ACHN (cell line): ENCODE measurements at places on chromosomes 16 and 17.

- peak; percentile 89 for DNase-seq
Measured at GRCh38 chr17:76772842-76773525, 35.1 kb downstream of the MFSD11 start.

DNA sequence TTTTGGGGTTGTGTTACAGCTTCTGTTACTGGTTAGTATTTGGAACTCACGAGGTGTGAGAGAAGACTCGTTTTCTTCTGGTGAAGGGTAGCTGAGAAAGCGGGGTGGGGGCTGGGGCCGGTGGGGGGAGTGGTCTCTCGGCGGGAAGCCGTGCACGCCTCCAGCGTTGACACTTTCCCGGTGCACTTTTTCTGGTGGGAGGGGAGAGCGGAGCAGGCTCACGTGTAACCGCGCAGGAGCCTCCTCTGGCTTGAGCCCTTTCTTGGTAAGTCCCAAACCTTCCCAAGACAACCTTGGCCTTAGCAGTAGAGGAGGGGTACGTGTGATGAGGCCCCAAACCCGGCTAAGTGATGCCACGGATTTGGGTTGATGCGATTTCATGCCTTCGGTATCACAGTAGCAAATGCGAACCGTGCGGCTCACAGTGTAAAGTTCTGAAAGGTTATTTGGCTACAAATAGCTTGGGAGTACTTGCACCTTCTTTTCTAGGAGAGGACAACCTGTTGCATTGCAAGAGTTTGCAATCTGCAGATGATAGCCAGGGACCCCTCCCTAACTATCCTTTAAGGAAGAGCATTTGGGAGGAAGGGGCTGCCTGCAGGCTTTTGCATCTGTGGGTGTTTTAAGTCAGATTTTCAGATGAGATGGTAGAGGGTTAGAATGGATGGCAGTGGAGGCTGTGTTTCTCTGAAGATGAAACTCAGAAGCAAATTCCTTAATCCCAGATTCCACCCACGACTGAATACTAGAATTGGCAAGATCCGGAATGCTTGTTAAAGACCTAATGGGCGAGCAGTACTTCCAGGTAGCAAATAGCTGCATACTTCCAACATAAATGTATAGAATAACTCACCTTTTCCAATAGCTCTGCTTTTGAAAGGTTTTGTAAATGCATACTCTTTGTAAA lies 1.5 kb downstream of the HLF start:
- no peak for DNase-seq

DNA sequence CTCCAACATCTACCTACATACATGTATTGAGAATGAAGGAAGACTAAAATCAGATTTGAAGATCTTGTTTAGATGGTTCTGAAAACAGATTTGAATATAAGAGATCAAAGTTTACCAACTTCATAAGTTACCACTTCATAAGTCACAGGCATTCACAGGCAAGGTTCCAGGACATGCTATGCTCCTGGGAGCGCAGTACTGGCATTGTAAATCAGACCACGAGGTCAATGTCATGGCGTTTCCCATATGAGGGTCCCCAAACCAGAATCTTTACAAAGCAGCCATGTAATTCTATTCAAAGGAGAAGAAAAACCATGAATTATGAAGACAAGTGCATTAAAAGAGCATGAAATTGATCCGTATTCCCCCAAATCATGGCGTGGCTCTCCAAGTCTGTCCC lies 3.0 kb downstream of the CDH11 start:
- DNase-seq: no peak

- DNase-seq: no peak
Measured at GRCh38 chr17:30947796-30948195, 23.0 kb upstream of the RNF135 start.

- DNase-seq: no peak
Measured at GRCh38 chr17:65323049-65323448, 185.9 kb downstream of the RGS9 start.

GRCh38 chr16:918741-919657 lies 51.8 kb downstream of the LMF1 start:
- no peak for DNase-seq

GRCh38 chr17:83191388-83192160 lies 112.2 kb downstream of the METRNL start:
- no peak for DNase-seq

- no peak for DNase-seq
Measured at GRCh38 chr17:39167476-39167875, 1.5 kb upstream of the ARL5C start.

DNA sequence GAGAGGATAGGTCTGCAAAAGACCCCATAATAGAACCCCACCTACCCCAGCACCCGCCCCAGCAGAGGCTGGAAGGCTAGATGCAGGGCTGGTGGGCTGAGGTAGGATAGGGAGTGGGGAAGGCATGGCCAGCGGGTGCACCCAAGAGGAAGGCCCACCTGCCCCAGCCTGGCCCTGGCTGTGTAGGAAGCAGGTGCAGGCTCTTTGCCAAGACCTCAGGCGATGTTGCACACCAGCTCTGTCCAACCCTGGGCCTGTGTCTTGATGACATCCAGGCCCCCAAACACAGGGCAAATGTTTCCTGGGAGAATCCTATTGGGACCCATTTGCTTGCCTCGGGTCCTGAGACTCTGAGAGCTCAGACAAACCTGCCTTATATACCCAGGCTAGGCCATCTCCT lies 12.2 kb downstream of the UNC119 start:
- no peak for DNase-seq

DNA sequence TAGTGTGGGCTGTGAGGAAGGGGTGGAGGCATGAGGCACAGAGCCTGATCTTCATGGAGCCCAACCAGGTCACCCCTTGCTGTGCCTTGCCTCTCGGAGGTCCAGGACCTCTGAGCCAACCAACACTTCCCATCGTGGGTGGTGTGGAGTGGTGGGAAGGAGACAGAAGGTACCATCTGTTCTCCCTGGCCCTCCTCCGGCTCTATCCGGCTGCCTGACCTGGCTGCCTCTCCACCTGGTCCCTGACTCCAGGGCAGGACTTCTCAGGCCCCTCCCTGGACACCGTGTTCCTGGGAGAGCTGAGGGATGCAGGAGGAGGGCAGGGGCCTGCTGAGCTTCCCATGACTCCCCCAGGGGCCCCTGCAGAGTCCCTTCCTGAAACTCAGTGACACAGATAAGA lies 3.9 kb downstream of the PDK2 start:
- DNase-seq: no peak

DNA sequence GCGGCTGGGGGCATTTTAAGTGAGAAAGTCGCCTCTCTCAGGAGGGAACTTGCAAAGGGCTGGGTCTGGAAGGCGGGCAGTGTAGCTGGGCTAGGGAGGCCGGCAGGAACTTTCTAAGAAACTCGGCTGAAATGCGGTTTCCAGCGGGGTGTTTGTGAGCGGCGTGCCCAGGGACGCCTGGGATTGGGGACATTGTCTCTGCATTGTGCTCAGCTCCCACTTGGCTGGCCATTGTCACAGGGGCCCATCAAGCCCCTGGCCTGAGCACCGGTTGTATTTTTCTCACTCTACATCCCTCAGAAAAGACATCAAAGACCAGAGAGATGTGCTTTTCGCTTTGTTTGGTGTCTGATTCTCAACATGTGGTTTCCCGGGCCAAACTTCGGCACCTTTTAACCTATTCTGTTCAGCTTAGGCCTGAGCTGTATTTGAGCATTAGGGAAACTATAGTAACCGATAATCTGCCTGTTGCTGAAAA lies 291.1 kb upstream of the IRX3 start:
- no peak for DNase-seq

GRCh38 chr17:80877729-80878303 lies 113.8 kb upstream of the CHMP6 start:
- no peak for DNase-seq

DNA sequence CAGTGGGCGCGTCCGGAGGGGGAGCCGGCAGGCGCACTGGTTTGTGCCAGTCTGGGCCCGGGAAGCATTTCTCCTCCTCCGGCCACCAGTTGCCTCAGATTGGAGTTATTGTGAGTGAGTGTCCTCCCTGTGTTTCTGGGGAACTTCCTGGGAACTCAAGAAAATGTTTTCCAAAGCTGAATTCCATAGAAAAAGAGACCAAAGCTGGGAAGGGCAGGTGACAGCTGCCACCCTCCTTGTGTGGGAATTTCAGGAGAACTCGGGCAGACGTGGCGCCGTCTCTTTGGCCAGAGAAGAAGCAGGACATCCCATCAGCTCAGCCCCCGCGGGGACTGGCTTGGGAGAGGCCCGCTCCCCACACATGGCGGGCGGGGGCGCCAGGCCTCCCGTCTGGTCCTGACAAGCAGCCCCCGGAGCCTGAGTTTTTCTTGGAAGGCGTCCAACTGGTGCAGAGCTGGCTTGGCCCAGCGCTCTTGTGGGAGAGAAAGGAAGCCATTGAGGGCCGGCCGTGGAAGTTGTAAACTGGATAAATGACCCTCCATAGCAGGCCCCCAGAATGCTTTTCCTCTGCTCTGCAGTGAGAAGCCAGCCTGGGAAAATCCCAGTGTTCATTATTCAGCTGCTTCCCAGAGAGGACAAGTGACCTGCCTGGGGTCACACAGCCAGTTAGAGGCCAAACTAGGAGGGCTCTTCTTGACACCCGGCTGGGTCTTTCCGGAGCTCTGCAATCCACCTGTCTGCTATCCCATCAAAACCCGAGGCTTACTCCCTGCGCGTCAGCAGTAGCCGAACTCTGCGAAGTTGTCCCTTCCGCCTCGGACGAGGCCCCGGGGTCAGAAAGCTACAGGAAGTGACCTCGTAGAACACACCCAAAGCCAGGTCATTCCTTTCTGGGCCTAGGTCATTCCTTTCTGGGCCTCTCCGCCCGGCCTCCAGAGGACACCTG lies 39.2 kb upstream of the GSE1 start:
- no peak for DNase-seq

- DNase-seq: no peak
Measured at GRCh38 chr16:27781981-27782880, 232.3 kb downstream of the KATNIP start.

DNA sequence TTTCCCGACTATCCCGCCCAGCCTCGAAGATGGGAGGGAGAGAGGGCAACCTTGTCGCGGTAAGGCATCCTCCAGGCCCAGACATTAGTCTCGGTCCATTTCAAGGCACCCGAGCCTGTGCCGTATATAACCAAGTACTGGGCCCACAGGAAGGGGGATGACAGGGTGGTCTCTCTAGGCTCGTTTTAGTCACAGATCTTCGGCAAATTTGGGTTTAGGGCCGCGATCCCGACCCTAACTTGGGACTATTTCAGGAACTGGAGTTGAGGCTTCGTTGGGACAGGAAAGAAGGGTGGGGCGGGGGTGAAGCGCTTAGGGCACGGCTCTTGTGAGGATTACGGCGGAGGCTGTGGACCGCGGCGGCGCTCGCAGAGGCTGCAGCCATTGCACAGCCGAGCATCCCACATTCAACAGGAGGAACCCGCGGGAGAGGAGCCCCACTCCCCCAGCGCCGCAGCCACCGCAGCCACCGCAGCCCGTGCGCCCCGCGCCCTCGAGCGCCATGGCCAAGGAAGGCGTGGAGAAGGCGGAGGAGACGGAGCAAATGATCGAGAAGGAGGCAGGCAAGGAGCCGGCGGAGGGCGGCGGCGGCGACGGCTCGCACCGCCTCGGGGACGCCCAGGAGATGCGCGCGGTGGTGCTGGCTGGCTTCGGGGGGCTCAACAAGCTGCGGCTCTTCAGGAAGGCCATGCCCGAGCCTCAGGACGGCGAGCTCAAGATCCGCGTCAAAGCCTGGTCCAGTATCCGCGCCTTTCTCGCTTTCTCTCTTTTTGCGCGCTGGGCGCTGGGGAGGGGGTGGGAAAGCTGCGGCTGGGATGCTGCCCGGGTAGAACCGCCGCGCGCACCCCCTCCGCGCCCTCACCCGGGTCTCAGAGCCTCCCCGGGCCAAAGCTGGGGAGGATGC lies at the start of gene VAT1L:
Gene VAT1L (plus strand): TSS at position 384 of the 904 bp plus-strand sequence. CDS start 119 bp downstream, at position 503.
- DNase-seq: peak; percentile 47

DNA sequence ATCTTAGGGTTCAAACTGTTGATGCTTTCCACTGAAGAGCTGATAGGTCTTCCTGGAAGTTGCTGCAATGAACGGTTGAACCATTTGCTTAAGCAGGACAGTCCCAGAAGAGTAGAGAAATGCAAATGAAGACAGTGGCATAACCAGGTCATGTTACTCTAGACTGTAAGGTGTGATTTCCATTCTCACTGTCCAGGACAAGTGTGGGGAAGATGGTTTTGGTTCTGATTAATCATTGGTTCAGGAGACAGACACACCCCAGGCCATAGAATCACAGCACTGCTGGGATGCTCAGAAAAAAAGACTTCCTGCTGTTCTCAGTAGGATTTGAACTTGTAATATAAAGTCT lies 34.8 kb upstream of the XYLT2 start:
- no peak for DNase-seq

- DNase-seq: no peak
Measured at GRCh38 chr17:77693301-77693700, 265.2 kb upstream of the TNRC6C start.

DNA sequence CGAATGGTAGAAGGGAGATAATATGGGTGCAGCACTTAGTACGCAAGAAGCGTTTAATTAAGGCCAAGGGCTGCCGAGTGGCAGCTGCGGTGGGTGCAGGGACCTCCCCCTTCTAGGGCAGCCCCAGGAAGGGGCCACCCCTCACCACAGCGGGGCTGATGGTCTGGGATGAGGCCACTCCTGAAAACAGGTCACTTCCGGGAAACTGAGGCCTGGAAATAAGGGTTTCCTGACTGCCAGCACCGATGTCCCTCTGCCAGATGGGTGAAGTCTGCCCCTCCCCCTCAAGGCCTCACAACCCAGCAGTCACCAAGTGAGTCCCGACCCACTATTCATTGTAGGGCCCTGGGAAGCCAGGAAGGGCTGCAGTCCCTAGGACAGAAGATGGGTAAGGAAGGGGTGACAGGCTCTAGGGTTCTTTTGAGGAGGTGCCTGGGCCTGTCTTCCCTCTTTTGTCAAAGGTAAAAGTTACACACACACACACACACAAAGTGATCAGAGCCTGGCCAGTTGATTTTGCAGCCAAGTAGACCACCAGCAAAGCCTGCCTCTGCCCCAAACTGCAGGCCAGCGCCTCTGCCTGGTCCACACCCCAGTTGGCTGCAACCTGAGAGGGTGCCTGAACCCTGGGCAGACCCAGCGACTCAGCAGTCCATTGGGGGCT lies 12.5 kb downstream of the SREBF1 start:
- DNase-seq: no peak

DNA sequence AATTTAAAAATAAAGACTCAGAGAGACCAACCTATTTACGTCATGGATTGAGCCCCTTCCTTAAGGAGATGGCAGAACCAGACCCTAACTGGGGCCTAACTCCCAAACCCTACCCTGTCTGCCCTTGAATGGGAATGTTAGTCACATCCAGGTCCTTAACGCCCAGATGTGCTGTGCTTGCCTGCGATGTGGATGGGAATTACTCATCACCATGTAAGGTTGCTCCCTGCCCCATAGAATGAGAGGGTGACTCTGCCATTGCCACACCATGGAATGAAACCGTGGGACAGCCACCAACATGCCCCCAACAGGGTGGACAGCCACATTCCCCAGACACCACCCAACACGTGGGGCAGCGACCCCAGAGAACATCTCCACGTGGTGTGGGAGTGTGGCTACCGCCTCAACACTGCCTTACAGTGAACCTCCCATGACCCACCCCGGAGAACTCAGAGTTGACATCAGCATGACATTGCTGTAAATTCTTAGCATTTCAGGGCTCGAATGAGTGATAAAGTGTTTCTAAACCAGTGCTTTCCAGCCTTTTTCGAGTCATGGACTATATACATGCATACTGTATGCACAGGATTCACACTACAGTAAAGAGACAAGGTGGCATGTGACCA lies 31.8 kb downstream of the SCNN1B start:
- no peak for DNase-seq
